ENCODE measurements at places on chromosomes 6 and 20.

- DNase-seq: no peak
Measured at GRCh38 chr6:112122756-112123155, 35.4 kb downstream of the FAM229B start.

DNA sequence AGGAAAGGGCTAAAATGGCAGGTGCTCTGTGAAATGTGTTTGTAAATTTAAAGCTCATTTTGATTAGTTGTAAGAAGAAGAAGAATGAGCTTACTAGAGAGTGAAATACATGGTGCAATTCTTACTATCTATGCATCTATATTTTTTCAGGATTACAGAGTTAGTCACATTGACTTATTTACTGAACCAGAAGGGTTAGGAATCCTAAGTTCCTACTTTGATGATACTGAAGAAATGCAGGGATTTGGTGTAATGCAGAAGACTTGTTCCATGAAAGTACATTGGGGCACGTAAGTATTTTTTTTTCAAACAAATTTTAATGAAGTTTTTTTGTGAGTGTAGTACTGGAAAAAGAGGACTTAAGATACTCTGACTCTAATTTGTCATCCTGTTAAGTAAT, 99.3 kb downstream of the RTN4IP1 start:
- no peak for DNase-seq

- DNase-seq: no peak
Measured at GRCh38 chr6:79373880-79374279, 139.4 kb upstream of the HMGN3 start.

- DNase-seq: no peak
Measured at GRCh38 chr6:90494067-90494780, 92.6 kb downstream of the MAP3K7 start.

- DNase-seq: no peak
Measured at GRCh38 chr20:22722811-22723210, 138.4 kb upstream of the FOXA2 start.

GRCh38 chr6:144534180-144534579, 249.0 kb downstream of the UTRN start:
- no peak for DNase-seq

GRCh38 chr6:138297761-138298298, 79.5 kb upstream of the PBOV1 start:
- no peak for DNase-seq

DNA sequence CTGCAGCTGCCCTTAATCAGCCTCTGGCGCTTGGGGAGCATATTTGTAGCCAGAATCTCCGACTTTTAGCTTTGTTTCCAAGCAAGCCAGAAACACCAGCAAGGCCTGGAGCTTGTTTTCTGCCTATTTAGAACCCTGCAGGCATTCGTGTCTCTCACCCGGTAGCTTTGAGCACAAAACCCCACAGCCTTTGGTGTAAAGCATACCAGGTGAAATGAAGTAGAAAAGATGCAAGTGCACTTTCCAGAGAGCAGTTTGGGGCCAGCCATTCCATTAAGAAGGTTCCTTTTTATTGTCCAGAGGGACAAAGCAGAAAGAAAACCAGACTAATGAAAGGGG, 736 bp downstream of the FAM217B start:
- no peak for DNase-seq

GRCh38 chr6:121830736-121831135, 395.3 kb downstream of the GJA1 start:
- DNase-seq: no peak

- DNase-seq: no peak
Measured at GRCh38 chr6:170572704-170573466, 11.6 kb downstream of the PDCD2 start.

DNA sequence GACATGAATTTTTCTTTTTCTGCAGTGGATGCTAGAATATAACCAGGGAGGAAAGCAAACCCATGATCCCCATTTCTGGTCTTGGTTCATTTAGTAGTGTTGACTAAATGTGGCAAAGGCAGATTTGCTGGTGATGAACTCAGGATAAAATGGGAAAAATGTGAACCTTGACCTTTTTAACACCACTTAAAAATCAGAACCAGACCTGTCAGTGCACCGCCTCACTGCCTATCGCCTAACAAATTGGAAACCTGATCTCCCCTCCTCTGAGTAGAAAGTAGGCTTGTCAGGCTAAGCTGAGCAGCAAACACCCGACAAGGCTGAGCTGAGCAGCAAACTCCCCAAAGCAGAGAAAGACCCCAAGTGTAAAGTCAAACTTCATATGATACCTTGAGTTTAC, 254.8 kb downstream of the FOXC1 start:
- no peak for DNase-seq

DNA sequence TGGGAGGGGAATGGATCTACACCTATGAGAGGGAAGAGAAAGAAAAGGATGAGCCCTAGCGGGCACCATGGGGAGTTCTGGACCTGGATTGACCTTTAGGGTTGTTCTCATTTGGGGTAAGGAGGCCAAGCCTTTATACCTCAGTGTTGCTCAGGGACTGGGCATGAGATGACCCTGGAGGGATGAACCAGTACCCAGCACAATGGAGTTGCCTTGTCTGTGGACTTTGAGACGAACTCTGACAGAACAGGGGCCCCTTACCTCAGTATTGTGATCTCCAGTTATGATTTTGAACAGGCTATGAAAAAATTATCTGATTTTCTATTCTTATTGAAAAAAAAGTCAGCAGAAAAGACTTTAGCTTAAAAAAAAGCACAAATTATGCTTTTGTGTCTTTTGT, 88.6 kb downstream of the FOXA2 start:
- DNase-seq: no peak

- no peak for DNase-seq
Measured at GRCh38 chr6:111727041-111727440, 121.4 kb upstream of the TRAF3IP2 start.

DNA sequence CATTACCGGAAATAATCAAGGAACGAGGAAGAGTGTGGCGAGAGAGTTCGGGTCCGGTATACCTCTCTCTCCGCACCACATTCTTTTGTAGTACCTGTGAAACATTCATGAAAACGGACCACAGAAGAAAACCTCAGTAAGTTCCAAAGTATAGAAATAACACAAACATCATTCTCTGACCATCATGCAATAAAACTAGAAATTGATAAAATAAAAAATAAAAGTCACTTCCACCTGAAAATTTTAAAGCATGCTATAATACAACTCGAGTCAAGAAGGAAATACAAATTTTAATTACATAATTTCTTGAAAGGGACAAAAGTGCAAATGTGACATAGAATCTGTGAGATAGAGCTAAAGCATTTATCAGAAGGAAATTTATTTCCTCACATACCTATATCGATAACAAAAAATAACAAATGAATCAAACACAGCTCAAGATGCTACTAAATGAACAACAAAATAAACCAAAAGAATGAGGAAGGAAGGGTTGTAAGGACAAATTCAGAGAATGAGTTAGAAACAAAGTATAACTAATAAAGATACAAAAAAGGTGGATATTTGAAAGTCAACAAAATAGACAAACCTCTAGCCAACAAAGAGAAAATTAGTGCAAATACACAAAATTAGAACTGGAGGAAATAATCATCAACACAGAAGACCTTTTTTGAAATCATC, 84.2 kb downstream of the TRIM27 start:
- no peak for DNase-seq

DNA sequence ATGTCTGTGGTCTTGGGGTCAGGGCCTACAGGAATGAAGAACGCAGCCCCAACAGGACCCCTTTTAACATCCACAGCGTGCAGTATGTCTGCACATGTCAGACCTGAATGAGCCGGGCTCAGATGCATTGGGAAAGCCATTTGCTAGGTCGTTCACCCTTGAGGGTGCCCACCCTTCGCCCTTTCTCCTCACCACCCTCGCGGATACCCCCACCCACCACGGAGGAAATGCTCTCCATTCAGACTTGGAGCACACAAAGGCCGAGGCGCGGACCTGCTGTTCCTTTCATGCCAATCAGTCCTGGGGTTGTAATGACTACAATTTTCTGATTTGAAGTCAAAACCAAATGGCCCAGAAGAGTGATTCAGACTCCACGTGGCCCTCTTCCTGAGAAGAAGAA, 62.7 kb downstream of the EDN3 start:
- no peak for DNase-seq

DNA sequence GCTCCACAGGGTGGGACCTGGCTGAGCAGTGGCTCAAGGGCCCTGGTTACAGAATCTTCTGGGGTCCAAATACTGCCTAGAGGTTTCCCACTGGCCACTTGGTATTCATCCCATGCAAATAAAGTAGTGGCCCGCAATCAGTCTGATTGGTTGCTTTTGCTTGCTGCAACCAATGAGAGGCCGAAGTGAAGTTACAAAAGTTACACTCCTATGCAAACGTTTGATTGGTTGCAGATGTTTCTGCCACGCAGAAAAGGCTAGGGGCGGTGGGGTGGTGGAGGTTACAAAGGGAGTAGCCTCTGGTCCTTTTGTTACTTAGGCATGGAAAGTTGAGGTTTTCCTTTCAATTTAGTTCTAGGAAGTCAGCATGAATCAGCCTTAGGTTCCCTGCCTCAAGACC, 3.6 kb upstream of the NHLRC1 start:
- DNase-seq: no peak

DNA sequence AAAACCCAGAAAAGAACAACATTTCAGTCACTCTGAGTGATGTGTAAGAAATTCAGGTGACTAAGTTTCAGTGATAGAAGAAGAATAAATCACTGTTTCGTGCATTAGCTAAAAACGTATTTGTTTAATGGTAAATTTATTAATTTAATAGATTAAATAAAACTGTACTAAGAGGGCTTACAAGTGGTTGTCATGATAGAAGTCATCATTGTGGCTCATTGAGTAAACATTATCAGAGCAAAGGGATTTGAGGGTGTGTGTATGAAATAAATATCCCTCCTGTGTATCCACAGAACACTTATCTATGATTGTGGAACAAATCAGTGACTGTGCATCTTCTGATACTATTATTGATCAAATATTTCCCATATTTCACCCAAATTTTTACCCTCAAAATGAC, 40.1 kb downstream of the THEMIS start:
- no peak for DNase-seq

DNA sequence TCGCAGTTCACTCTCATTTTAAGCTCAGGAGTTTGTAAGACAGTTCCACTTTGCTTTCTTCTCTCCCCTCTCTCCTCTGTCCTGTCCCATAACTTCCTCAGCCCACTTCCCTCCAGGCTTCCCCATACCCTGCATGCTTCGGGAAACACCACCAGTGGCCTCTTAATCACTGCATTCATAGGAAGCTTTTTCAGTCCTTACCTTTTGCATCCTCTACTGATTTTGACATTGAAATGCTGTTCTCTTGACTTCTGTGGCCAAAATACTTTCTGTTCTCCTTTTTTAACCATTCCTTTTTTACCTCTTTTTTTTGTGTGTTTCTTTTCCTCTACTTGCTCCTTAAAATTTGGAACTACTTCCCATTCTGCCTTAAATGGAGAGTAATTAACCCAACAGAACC, 69.7 kb downstream of the HIVEP1 start:
- DNase-seq: no peak

DNA sequence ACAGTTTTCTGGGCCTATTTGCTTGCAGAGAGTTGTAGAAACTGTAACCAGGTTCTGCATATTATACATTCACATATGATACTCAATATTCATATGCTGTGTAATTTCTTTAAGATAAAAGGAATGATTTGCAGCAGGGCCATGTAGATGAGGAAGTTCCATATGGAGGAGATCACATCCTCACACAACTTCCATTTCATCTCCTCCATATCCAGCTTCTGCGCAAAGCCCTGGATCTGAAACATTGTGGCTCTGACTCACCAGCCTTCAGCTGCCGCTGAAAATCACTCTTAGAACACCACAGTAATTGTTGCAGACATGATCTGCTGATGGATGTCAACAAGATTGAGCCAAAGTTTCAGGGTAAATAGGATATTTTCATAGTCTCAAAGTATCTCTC, 57.7 kb downstream of the PXDC1 start:
- DNase-seq: no peak

- DNase-seq: no peak
Measured at GRCh38 chr6:89703292-89703691, 64.7 kb upstream of the LYRM2 start.

DNA sequence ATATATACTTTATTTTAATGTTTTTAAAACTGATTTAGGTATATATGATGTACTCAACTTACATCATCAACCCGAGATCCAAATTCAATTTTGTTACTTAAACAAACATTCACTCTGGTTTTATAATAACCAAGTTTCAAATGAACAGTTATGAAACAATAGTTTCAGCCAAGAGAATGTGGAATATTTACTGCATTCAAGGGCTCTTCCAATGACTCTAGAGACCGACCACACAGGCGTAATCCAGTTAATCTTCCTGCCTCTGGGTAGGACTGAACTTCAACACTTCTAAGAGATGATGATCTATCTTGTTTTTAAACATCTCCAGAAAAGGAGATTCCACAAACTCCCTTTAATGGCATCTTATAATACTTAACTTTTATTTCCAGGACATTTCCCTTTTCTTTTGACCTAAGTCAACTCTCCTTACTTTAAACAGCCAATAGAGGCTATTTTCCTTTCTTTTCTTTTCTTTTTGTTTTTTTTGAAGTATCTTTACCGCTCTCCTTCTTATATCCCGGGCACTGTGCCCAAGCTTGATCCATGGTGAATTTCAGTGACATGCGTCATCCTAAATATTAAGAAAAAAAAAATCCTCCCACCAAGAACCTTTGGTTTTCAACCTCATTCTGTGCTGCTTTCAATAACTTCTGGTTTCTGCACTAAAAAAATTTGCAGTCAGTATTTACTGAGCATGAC, 110.1 kb downstream of the KIF13A start:
- DNase-seq: no peak

DNA sequence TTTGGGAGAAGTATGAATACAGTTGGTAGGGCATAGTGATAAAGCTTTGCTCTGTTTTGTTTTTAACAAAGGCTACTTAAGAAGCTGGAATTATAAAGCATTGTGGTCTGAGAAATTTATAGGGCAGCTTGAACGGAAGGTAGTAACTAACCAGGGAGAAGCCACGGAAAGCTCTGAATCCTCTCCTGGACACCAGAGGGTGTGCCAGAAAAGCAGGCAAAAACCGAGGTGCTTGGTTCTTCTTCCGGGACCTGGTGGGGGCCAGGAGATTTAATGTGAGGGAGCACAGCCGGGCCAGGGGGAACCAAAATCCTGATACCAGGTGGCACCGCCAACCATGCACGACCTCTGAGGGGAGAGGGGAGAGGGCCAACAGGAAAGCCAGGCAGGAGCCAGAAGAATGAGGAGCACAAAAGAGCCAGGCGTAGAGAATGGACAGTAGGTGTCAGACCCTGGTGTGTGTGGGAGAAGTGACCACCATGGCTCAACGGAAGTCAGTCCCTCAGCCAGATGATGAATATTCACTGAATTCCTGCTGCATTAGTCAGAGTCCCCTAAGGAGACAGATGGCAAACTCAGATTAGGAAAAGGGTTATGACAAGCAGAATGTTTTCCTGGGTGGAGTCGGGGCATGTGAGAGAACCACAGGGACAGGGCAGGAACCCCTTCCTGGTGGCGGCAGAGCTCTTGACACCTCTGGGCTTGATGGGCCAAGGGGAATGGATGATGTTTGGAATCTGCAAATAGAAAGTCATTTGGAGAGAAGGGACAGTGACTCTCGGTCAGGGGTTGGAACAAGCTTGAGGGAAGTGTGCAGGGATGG, 262.3 kb downstream of the ZNF217 start:
- DNase-seq: no peak

- no peak for DNase-seq
Measured at GRCh38 chr6:73728548-73729205, 32.7 kb downstream of the CD109 start.

Measured in activated naive CD4-positive, alpha-beta T cell treated with anti-CD3 and anti-CD28 coated beads, Interleukin-2, amount 50 U/mL, for 72 hours (primary cell).